ENCODE measurements at places on chromosomes 6 and 20. TPM values are rescaled to one million over a fixed set of nuclear protein-coding genes. Genes with fewer than 3 reads are reported as not detected.

DNA sequence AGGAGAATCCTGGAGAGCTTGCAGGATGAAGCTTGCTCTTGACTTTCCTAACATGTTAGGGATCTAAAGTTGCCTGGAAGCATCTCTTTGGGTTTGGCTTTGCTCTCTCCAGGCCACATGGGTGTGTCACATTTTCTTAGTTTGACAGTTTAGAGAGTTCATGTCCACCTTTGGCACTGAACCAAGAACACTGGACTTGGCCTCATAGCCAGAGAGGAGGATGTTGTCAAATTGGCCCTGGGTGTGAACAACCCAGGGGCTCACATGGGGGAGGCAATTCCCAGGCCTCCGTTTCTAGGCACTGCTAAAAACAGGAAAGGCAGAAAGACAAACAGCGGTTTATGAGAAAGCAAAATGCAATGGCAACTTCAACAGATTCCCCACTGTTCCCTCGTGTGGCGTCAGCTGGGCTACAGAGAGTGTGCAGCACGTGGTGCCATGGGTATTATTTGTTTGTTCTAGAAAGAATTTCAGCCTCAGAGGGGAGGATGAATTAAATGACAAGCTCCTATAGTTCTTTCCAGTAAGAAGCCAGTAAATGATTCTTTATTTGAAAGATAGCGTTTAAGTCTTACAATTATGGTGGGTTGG, 93.9 kb downstream of the CLIC5 start:
- no peak for DNase-seq

- no peak for DNase-seq
Observed at GRCh38 chr6:41306187-41306854, 19.8 kb upstream of the TREM1 start.

MEI4 gene
- total RNA-seq: 0.17 TPM

DNA sequence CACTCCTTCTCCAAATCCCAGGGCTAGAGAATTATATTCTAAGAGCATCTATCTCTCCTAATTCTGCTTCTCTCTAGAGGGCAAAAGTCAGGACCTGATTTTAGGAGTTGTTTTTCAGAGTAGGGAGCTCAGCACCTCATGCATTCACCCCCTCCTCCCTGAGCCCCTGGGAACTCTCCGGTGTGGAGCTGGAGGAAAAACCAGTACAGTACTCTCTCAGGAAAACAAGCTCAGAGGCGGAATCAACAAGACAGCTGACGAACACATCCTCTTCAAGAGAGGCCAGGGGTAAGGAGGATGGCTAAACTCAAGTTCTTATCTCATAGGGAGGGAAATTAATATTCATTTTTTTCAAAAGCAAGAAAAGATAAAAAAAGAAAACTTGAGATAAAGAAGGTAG, 120.1 kb upstream of the CDYL start:
- DNase-seq: peak; percentile 21

KCNB1 gene
- total RNA-seq: 55.5 TPM

ERVFRD-1 gene
- 0.42 TPM for total RNA-seq

DNA sequence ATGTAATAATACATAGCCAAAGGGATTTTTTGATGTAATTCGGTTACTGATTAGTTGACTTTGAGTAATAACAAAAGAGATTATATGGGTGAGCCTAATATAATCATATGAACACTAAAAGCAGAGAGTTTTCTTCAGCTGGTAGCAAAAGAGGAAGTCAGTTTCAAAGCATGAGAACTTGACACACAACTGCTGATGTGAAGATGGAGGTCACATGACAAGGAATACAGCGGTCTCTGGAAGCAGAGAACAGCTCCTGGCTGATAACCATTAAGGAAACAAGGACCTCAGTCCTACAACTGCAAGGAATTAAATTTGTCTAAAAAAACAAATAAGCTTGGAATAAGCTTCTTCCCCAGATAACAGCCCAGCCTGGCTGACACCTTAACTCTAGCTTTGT, 154.5 kb upstream of the PRND start:
- DNase-seq: no peak

FAM83D gene
- total RNA-seq: 111 TPM

GRCh38 chr6:107679457-107679856, 144.7 kb downstream of the SCML4 start:
- no peak for DNase-seq

- no peak for DNase-seq
Observed at GRCh38 chr6:71410681-71411080, 122.1 kb downstream of the OGFRL1 start.

DNA sequence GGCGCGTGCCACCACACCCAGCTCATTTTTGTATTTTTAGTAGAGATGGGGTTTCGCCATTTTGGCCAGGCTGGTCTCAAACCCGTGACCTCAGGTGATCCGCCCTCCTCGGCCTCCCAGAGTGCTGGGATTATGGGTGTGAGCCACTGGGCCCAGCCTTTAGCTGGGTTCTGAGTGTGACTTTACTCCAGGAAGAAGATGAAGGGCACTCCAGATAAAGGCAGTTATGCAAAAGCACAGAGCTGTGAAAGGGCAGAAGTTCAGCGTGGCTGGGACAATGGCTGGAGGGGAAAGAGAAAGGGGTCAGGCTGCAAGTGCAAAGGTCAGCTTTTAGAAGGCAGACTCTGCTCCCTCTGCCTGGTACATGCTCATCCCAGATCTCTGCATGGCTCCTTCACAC, 39.7 kb downstream of the MAP3K5 start:
- no peak for DNase-seq

DNA sequence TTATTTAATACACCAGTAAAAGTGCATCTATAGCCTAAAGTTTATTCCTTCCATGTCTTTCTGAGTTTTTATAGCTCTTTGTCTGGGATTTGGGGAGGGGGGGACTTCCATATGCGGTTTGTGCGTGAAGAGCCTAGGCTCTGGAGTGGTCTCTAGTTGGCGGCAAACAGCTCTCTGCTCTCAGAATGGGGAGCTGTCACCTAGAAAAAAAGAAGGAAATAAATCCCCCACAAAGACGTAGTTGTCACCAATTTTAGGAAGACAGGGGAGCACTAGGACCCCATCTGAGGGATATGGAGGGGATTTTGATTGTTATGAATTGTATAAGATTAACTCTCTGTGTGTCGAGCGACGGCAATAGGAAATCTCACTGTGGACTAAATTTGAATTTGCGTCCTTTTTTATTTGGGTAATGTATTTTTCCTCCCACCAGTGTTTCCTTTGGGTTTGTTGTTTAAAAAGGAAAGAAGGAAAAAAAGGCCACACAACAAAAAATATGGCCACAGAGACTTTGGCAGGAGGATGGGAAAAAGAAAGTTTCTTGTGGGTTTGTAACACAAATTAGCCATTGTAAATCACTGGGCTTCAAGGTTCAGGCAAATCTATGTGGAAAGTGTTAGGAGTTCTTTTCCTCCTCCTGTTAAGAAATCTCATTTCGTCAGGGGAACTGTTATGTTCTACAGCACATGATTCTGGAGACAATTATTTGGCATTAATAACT, 7.4 kb downstream of the POU3F2 start:
- no peak for DNase-seq

GRCh38 chr20:25477014-25477882, 69.8 kb downstream of the GINS1 start:
- DNase-seq: no peak

BRPF3 gene
- 22.4 TPM for total RNA-seq

DNA sequence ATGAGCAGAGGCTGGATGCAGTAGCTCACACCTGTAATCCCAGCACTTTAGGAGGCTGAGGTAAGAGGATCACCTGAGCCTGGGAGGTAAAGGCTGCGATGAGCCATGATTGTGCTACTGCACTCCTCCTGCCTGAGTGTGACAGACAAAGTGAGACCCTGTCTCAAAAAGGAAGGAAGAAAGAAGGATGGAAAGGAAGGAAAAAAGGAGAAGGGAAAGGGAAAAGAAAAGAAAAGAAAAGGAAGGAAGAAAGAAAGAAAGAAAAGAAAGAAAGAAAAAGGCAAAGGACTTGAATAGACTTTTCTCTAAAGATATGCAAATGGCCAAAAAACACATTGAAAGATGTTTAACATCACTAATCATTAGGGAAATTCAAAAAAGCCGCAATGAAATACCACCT, 215.3 kb upstream of the MYLIP start:
- no peak for DNase-seq

DNA sequence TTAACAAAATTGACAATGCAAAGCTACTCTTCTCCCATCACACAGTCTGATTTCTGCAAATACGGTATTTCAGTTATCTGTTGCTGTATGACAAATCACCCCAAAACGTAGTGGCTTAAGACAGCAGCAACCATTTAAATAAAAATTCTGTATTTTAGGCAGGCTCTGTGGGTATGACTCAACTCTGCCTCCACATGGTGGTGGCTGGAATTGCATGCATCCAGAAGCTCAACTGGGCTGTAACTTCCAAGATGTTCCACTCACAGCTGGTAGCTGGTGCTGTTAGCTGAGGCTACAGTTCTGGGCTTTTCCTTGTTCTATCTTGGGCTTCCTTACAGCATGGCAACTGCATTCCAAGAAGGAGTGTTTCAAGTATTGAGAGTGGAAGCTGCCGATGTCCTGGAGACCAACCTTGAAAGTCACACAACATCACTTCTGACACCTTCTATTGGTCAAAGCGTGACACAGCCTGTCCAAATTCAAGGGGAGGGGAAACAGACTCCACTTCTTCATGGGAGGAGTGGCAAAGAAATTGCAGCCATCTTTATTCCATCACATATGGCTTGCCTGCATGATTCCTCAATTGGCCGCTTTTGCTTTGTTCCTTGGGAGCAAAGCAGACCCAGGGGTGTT, 39.7 kb upstream of the TULP1 start:
- no peak for DNase-seq

DNA sequence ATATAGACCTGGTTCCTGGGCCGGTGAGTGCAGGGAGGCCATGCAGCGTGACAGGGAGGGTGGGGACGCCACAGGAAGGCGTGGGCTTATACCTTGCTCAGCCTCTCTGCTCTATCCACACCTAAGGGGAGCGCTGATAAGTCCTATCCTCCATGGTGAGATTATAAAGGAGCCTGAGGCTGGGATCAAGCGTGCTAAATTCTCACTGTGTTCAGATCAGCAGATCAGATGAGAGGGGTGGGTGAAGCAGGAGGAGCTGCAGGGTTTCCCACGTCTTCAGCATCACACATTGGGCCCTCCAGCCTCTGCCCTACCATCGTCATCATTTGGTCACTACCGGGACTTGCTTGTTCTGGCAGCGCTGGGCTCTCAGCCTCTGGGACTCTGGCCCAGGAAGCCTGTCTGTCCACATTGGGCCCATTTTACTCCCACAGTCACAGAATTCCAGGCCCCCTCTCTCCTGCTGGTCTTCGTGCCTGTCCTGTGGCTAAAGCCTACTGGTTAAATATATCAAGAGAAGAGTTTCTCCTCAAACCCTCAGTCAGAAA, 29.1 kb upstream of the PDE10A start:
- DNase-seq: peak; percentile 80

DNA sequence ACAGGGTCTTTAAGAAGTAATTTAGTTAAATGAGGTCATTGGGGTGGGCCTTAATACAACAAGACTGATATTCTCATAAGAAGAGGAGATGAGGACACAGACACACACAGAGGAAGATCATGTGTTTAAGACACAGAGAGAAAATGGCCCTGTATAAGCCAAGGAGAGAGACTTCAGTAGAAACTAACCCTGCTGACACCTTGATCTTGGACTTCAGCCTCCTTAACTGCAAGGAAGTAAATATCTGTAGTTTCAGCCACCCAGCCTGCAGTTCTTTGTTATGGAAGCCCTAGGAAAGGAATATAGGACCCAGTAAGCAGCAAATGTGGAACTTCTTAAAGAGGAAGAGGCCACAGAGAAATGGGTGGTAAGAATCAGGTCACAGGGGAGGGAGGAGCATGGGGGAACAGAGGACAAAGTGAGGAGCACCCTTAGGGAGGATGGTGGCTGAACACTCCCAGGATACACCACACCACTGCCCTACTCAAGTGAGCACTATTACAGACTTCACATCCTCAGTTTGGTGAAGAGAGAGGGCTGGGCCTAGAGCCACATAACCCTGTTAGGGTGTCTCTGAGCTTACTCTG, 762 bp downstream of the SIRPB1 start:
- DNase-seq: peak; percentile 80

DNA sequence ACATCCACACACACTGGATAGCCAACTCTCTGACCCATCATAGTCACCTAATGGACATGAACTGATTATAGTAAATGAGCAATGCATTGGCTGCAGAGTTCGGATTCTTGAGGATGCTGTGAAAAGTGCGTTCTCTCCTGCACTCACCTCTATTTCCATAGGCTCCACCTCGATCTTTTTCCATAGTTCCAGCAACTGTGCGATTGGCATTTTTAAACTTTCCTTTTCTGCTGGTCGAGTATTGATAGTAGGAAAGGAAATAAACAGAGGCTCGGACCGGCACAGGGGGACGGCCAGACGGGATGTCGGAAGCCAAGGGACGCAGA, 94.4 kb downstream of the RNASET2 start:
- peak; percentile 74 for DNase-seq

DNA sequence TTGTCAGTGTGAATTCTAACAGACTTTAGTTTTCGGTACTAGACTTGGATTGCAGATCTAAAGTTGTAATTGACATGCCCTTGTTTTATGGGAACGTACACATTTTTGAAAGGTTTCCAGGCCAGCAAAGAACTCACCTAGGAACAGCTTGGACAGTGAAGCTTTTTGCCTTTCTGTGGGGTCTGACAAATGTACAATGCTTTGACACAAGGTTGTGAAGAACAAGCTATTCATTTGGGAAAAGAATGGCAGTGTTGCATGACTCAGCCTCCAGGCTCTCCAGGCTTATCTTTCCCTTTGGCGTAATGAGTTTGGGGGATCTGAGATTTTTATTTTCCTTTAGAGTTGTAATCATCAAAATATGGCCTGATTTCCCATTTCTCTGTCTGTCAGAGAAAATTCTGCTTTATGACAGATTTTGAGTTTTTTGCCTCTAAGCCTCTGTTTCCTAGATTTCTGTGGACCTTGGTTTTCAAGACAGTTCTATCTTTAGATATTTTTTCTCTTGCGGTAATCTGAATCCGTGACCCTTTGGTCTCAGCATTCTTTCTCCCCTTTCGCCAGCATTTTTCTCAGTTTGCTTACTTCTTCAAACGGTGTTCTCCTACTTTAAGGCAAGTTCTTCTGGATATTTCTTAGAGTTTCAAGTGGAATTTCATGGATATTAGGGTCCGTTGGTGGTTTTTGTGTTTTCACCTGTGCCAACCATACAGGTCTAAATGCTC, 221.0 kb downstream of the ADGB start:
- no peak for DNase-seq
